Stimulated activated CD8-positive, alpha-beta memory T cell treated with anti-CD3 and anti-CD28 coated beads, Interleukin-7, amount 100 ng/mL, for 24 hours (primary cell): ENCODE measurements at places on chromosomes 4 and X.

DNA sequence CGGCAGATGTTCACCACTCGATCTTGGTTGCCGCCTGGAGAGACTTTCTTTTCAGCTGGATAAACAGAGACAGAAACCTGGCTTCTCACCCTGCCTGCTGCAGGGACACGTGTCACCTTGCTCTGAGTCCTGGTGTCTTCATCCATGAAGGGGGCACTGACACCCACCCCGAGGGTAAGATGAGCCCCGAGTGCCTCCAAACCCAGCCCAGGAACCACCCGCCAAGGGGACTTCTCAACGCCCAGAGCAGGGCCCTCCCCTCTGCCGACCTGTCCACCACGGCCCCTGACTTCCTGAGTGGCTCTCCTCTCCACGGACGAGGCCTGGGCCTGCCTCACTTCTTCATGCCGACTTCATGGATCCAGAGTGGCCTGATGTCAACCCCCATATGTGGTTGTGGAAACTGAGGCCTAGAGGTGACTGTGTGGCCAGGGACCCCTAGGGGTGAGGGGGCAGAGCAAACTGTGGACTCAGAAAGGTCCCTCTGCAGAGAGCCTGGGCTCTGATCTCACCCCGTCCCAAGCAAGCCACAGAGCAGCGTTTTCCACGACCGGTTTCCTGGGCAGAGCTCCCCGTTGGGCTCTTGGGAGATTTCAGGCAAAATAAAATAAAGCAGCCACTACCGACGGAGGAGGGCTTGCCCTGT, 5.1 kb downstream of the ADRA2C start:
- no peak for DNase-seq

DNA sequence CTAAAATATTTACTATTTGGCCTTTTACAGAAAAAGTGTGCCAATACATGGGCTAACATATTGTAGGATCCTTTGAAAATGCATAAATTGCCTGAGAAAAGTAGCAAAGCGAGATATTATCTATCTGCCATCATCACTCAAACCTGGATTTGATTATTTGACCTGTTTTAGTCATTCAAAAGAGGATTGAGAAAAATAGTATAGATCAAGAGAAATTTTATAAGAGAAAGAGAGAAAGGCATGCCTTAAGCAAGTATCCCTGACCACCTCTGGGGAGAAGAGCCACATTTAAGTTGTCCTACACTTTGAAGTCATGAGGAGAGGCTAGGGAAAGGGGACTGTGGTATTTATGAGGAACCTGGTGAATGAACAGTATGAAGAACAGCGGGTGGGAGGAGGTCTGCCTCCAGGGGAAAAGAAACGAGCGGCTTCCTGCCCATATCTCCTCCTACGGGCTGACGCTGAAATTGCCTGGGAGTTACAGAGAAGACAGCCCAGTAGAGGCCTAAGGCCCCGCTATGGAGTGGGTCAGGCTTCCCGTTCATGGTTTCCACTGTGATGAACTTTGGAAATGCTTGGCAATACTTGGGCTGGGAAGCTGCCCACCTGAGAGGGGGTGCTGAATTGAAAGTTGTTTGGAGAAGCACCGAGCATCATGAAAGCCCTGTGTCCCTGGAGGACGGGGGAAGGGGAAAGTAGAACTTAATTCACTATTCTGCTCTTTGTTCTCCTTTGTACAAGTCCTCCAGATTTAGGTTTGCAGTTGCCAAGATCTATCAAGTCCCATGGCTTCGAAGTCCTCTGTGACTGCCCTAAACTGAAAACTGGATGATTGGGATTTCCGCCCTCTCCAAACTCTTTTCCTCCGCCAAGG, 106.9 kb upstream of the ACSL4 start:
- no peak for DNase-seq

DNA sequence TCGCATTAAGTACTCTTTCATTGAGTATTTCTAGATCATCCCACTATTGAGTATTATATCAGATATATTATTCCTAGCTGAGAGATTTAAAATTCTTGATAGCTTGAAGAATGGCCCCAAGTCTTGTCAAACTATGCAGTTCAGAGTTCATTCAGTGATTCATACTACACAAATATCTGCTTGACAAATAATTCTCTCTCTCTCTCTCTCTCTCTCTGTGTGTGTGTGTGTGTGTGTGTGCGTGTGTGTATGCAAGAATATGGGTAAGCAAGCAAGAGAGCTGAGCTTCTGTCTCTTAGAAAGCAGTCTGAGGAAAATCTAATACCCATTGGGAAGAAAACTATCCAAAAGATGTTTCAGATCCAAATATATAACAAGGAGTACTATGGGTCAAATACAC, 142.0 kb downstream of the SLC10A7 start:
- no peak for DNase-seq

GRCh38 chr4:37528166-37528885, 157.8 kb downstream of the RELL1 start:
- DNase-seq = no peak

DNA sequence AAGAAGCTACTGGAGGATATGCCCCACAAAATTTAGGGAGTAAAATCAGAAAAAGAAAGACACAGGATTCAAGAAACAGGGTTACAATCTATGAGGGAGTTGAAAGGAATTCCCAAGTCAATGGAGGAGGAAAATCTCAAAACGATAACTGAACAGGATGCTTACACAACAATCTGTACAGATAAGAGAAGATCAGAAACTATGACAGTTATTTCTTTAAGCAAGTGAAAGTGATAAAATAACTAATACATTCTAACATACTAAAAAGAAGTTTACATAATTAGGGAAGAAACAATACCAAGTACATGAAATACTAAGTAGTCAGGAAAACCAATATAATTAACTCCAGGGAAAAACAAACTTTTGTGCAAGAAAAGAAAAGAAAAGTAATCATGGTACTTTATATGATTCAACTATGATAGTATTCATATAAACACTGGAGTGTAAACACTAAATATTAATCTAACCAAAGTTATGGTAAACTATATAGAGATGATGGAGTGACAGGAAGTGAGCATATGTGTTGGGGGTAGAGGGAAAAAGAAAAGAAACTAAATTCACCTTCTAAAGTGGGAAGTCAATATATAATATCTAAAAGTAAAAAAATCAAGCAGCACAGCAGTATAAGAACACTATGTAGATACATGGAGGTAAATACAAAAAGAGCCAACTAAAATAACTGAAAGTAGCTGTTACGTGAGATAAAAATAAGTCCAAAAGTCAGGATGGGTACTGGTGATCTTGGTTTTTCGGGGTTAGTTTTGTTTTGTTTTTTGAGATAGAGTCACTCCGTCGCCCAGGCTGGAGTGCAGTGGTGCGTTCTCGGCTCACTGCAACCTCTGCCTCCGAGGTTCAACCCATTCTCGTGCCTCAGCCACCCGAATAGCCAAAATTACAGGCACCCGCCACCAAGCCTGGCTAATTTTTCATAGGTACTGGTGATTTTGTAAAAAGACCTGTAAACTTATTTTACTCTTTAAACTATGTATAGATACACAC, 99.3 kb downstream of the TEX11 start:
- DNase-seq = no peak

DNA sequence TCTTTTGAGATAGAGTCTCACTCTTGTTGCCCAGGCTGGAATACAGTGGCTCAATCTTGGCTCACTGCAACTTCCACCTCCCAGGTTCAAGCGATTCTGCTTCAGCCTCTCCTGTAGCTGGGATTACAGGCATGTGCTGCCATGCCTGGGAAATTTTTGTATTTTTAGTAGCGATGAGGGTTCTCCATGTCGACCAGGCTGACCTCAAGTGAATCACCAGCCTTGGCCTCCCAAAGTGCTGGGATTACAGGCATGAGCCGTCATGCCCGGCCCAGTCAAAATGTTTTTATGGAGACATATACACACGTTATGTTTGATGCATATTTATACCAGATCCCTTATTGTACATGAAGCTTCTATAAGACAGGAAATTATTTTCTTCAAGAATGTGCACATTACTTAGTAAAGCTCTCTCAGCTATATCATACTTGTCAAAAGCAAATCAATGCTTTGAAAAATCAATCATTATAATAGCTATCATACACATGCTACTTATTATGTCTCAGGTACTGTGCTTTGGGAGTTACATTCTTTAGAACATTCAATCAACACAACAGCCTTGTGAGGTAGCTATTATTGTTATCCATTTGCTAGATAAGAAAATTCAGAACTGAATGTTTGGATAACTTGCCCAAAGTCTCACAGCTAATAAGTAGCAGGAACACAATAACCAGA, 269.2 kb downstream of the FSTL5 start:
- no peak for DNase-seq

DNA sequence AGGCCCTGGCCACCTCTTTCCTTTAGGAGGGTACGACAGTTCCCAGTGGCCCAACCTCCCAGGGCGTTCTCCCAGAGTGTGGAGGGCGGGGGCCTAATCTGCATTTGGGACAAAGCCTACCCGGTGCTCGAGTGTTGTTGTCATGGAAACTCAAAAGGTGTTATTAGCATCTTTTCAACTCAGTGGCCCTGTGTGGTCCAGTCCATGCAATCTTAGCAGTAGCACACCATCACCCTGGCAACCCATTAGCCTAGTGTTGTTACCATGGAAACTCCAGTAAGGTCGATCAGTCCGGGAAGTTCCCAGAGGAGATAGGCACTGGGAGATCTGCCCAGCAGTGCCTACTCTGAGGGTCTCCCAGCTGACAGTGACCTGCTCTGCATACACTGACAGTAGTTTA, 20.2 kb downstream of the APLN start:
- DNase-seq = no peak

GRCh38 chrX:40174854-40175510, 77.2 kb upstream of the BCOR start:
- DNase-seq = no peak

DNA sequence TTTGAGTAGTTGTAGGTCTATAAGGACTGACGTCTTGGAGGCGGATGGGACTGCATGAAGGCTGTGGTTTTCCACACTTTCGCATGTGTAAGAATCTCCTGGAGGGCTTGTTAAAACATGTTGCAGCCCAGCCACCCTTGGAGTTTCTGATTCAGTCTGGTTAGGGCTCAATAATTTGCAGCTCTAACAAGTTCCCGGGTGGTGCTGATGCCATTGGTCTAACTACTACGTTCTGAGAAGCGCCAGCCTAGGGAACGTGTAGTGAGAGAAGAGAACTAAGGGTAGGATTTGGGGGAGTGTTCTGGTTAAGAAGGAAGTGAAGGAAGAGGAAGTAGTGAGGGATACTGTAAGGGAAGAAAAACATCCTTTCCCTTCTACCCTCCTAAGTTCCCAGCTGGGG, 138.9 kb downstream of the LARP7 start:
- no peak for DNase-seq

GRCh38 chr4:1841201-1841886, 14.6 kb downstream of the LETM1 start:
- no peak for DNase-seq

GRCh38 chrX:103236296-103236695, 18.7 kb downstream of the TCEAL8 start:
- no peak for DNase-seq

GRCh38 chrX:97682991-97683840, 799.5 kb downstream of the RPA4 start:
- DNase-seq = no peak

DNA sequence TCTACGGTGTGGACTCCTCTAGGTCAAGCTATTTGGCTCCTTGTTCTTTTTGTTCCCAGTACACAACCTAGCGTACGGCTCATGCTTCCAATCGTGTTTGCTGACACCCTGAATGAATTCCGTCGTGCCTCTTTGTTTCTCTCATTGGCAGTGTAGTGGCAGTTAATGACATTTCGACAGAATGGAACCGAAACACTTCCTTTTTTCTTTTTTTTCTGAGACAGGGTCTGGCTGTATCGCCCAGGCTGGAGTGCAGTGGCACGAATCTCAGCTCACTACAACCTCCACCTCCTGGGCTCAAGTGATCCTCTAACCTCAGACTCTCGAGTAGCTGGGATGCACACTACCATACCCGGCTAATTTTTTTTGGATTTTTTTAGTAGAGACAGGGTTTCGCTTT, 113.3 kb upstream of the ATP6AP2 start:
- no peak for DNase-seq

- DNase-seq = no peak
Measured at GRCh38 chr4:111930659-111931058, 214.6 kb upstream of the FAM241A start.

DNA sequence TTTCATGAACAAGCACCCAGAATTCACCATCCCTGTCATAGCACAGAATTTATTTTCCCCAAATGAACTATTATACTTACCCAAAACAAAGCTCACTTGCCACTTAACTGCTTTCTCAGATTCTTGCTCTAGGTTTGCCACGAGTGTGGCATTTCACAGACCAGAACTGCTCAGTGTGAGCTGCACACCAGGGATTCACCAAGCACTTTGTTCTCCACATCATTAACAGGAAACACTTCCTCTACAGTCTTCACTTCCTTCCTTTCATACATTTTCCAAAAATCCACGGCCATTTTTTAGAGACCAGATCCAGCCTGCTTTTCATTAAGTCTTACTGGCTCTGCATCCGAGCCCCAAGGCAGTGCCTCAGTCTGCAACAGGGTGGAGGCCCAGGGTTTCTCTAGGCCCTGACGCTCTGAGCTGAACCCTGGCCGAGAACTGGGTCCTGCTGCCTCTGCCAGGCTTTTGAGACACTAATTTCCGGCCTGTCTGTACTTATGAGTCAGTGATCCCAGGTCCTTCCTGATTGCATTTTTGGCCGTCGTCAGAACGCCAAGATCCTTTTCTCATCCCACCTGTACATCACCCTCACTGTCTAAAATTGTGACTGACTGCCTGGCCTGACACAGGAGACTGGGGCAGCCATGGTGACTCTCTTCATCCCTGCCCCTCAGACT, 67.6 kb upstream of the MTNR1A start:
- DNase-seq = no peak

- DNase-seq = no peak
Measured at GRCh38 chr4:187128976-187129375, 405.3 kb upstream of the FAT1 start.

- DNase-seq = no peak
Measured at GRCh38 chr4:101262683-101263082, 84.6 kb downstream of the PPP3CA start.

DNA sequence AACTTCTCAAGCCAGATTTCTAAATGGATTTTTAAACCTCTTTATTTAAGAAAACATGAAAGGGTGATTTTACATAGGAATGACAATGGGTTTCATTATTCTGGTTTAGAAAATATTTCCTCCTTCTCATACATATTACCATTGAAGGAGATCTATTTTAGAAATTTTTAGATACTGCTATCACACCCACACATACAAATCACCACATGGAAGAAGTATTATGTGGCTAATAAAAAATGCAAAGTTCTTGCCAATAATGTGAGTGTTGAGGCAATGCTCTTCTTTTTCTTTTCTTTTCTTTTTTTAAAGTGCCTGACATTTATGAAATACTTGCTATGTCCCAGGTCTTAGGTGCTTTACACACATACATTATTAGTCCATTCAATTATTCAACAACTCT, 6.8 kb downstream of the STAP1 start:
- DNase-seq = no peak

- DNase-seq = no peak
Measured at GRCh38 chrX:13911586-13911985, 94.7 kb upstream of the GPM6B start.

GRCh38 chr4:88177983-88178625, 19.7 kb upstream of the ABCG2 start:
- no peak for DNase-seq

DNA sequence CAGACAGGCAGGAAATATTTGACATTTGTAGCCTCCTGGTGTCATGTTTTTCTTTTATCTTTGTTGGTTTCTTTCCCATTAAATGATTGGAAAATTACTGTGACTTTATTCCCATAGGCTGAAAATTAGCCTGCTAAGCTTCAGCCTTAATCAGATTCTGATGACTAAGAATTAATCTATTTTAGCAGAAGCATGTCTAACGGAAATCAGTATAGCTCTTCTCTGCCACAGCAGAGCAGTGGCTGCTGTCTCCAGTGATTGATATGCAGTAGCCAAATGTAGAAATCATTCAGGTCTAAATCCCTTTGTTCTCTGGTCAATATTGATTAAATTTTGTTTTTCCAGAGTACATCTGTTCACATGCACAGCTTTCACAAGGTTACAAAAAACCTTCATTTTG, 199.3 kb downstream of the GC start:
- no peak for DNase-seq
